ENCODE measurements at places on chromosomes 3 and 15.

DNA sequence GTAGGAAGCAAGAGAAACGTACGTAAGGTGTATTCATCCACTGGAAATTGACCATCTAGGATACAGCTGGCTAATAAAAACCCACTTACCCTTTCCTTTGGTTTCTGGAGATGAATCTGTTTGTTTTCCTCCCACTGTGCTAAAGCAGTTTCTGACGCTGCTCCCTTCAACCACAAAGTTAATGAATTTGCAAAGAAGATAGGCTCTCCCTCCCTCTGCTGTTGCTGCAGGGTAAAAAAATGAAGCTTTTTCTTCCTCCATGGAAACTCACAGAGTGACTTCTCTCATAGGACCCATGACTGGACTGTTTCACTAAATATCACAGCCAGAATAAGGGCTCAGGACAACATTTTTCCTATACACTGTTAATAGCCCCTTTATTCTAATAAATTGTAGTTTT, 172.1 kb upstream of the LRRN1 start:
- DNase-seq: no peak

DNA sequence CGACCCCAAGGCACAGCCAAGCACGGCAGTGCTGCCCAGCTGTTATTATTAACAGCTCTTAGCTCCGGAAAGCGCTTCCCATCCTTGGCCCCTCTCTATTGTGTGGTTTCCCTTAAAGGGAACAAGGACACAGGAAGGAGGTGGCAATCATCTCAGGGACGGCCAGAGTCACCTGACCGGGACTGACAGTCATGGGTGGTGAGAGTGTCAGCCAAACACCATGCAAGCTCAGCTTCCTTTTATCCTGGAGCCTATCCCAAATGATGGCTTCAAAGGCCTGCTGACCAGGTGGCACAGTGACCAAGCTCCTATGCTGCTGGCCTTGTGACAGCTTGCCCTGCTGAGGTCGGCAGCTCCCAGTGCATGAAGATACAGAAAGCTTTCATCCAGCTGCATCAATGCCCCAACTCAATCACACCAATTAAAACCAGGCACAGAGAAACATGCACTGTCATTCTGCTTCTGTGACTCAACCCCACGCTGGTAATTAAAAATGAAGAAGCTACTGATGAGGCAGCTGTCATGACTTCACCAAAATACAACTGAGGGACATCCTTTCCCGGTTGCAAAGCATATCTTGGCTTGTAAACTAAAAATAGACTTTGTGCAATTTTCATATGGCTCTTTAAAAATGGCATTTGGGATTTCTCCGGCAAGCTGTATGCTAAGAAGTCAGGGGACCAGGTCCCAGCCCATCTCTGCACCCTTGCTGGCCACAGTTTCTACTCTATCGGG, 34.0 kb downstream of the PCSK6 start:
- no peak for DNase-seq

DNA sequence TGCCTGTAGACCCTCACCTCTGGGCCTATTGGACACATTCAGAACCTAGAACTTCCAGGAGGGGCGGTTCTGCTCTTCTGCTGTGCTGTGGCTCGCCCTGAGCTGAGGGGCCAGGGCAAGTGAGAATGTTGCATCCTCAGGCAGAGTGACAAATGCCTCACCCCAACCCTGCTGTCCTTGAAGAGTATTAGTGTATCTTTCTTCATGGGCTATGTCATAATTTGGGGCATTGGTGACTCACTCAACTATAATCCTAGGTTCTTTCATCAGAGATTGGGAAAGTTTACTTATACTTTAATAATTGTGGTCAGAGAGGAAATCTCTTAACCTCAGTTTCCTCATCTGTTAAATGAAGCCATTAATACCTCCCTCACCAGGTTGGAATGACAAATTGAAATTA, 143.8 kb downstream of the SV2B start:
- no peak for DNase-seq

DNA sequence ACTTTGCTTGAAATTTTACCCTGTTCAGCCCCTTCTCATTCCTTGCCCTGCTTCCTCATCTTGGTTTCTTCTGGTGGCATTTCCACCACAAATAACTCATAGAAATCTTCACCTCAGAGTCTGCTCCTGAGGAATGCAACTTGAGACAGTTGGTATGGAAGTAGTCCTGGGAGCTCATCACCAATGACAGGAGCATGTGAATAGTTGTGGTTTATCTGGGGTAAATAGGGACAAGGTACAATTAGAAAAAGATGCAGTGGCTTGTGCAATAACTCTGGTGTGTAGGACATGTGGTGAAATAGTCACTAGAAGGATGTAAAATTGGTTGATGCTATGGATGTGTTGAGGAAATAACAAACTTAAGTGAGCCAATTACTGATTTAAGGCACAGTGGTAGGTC, 72.7 kb upstream of the CHRNA7 start:
- no peak for DNase-seq

DNA sequence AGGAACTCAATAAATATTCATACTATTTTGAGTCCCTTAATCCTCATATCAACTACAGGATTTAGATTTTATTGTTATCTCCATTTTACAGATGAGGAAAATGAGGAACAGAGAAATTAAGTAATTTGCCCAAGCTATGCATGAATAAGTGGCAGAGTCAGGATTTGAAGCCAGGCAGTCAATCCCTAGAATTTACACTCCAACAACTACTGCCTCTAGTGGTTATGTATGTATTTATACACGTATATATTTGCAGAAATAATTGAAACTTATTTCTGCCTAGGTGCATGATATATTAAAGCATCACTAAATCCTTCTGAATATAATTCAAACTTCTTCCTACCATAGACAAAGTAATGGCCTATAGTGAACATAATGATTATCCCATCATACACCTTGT, 137.4 kb downstream of the SERPINI1 start:
- DNase-seq: no peak

DNA sequence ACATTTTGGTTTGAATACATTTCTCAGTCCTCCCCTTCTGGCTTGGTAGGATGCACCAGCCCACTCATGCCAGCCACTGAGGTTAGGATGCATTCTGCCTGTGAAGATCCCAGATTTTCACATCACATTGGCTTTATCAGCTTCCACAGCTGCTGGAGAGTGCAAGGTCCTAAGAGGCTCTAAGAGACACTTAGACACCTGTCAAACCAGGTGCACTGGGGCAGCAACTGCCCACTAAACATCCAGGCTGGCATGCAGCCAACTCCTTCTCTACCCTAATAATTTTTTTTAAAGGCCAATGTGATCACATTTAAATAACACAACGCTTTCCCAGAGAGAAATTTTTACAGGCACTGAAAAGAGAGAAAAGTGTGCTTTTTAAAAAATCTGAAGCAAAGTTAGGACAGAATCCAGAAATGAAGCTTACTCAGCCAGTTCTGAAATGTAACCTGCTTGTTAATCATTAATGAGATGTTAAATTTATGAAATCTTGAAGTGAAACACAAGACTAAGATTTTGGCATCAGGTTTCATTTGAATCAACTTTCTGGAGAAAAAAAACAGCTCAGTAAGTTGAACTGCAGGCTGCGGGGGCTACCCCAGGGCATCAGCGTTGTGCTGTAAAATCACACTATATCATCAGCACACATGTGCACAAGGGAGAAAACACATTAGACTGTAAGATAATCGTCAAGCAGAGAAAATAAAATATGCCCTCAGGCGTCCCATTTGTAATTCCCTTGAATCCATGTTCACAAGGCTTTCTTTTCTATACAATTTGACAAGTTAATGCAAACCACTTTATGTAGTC, 312.9 kb downstream of the ZBBX start:
- DNase-seq: peak; percentile 24

DNA sequence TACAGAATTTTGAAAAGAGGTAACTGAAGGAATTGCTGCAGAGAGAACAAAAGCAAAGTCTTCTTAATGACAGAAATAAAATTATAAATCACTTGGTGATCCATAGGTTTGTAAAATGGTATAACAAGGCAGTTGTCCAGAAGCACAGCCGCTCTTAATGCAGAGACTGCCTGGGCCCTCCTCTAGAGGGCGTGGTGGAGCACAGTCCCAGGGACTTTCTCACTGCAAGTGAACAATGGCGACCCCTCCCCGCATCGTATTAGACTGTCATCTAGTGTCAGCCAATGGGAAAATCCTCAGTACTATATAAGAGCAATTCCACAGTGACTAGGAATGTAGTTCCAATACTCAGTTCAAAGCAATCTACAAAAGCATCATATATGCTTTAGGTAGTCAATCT, 26.4 kb upstream of the ZBED2 start:
- no peak for DNase-seq
